Fibroblast of skin of left quadriceps (primary cell): ENCODE measurements at places on chromosomes 4 and X.

GRCh38 chrX:103704863-103705262, 5.8 kb upstream of the TMEM31 start:
- no peak for DNase-seq

DNA sequence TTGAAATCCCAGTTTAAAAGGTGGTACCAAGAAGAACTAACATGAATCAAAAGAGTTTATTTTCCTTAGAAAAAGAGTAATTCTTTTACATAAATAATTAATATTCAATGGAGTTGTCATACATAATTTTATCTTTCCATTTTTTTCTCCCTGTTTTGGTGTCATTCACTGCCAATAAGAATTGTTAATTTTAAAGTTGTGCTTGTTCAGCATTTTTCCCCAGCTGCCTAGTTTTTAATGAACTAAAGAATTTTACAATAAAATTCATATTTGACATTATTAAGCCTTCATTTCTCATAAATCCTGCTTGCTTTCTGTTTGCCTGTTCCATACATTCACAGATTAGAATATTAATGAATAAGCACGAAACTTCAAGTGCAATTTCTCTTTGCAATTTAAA, 393.6 kb downstream of the GRXCR1 start:
- DNase-seq: no peak

DNA sequence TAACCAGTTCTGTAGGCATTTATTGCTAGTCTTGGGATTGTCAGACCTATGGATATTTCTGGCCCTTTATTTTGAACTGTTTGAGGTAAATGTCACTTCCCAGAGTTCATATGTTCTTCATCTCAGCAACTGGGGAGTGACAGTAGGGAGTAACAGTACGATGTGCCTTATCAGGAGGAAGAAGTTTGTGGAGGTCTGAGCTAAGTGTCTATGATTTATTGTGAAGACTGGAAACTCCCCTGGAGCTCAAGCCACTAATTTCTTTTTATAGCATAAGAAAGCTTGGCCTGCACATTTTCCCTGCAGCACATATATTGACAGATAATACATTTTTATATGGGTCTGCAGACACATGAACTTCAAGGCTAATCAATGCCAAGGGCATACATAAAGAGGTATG, 383.8 kb downstream of the GRXCR1 start:
- no peak for DNase-seq

- no peak for DNase-seq
Observed at GRCh38 chrX:63713526-63713925, 71.5 kb downstream of the ARHGEF9 start.

DNA sequence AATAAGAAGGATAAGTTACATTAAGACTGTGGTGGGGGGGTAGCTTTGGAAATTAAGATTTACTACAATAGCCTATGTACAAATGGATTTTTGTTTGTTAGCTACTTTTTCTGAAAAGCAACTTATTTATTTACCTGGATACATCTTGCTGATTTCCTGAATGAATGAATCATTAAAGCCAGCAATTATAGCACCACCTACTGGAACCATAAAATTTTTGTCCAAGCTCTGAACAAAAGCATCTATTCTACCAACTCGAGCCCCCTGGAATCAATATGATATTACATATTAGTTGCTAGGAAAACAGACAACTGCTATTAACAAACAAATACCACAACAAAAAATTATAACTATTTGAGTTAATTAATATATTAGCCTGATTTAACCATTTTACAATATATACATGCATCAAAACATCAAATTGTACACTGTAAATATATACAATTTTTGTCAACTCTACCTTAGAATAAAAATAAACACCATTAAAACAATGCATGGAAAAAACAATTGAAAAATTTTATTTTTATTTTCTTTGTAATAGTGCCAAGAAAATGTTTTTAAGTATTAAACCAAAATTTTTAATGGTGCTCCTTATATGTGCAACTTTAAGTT, 15.3 kb downstream of the SEPSECS start:
- DNase-seq: no peak

- peak; percentile 20 for DNase-seq
Observed at GRCh38 chrX:24619647-24620046, 27.5 kb downstream of the PCYT1B start.

GRCh38 chrX:73932522-73932921, 369.5 kb downstream of the CHIC1 start:
- DNase-seq: no peak
